Ureter (tissue), 1 donor: ENCODE measurements at places on chromosomes 16 and 17.

DNA sequence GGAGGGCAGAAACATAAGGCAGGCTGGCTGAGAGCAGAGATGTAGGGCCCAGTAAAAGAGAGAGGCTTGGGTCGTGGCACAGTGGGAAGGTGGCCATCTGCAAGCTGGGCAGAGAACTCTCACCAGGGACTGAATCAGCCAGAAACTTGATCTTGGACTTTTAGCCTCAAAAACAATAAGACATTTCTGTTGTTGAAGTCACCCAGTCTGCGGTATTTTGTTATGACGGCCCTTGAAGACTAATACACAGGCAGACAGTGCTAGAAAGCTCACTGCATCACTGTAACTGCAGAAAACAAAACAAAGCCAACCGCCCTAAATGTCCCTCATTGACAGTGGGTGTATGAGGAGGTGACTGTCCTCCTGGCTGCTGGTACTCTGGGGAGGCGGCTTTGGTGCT, 3.9 kb upstream of the JPH3 start:
- DNase-seq, result no peak

GRCh38 chr17:75589012-75589918, 1.7 kb downstream of the MYO15B start:
- DNase-seq, result peak; percentile 97

- no peak for DNase-seq
Observed at GRCh38 chr16:76081967-76082366, 195.2 kb upstream of the CNTNAP4 start.

- DNase-seq, result no peak
Observed at GRCh38 chr17:44352828-44353671, 7.9 kb downstream of the GRN start.

DNA sequence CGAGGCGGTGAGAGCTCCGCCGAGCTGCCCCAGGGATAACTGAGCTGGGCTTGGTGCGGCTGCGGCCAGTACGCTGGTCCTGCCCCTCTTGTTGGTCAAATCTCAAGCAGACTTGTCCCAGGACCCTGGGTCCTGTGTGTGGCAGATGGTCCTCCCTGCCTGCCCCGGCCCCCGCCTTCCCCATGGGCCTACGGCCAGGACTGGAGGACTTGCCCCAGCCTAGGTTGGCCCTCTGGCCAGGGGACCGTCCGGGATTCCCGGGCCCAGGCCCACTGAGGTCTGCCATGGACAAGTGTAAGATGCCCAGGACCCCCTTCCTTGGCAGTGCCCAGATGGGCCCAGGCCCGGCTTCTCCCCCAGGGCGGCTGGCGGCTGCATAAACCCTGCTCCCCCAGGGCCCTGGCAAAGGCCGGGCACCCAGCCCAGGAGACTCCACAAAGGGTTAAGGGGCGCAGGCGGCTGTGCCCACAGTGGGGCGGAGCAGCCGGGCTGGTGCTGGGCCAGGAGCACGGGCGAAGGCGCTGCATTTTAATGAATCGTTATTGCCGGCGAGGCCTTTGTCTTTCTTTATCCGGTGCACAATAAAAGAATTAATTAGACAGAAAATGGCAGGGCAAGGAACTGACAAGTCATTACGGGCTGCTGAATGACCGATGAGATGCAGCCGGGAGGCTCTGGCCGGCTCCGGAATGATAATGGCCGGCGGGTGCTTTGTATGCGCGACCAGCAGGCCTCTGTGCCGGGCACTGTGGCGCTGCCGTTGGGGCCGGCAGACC, 9.1 kb downstream of the SOX8 start:
- no peak for DNase-seq

- DNase-seq, result no peak
Observed at GRCh38 chr17:10025976-10026901, 121.2 kb upstream of the RCVRN start.

- DNase-seq, result no peak
Observed at GRCh38 chr16:57434003-57434402, 13.2 kb downstream of the CIAPIN1 start.

GRCh38 chr16:72201387-72201786, 29.4 kb upstream of the PMFBP1 start:
- no peak for DNase-seq

DNA sequence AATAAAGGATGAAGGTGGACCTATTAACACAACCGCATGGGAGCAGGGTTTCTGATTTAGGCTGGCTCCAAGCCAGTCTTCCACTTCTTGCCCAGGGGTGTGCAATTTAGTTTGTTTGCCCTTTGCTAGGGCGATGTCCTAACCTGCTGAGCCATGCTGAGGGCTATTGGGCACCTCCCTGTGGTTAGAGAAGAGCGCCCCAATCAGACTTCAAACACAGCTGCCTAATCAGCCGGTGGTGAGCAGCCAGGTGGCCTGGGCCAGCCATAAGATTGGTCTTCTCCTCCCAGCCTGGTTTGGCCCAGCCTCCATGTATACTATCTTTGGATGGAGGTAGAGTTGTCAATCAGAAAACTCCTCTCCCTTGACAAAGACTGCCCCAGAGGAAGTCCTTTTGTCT, 15.7 kb downstream of the TMEM94 start:
- no peak for DNase-seq

GRCh38 chr16:89971495-89972243, 23.1 kb downstream of the DEF8 start:
- DNase-seq, result no peak

DNA sequence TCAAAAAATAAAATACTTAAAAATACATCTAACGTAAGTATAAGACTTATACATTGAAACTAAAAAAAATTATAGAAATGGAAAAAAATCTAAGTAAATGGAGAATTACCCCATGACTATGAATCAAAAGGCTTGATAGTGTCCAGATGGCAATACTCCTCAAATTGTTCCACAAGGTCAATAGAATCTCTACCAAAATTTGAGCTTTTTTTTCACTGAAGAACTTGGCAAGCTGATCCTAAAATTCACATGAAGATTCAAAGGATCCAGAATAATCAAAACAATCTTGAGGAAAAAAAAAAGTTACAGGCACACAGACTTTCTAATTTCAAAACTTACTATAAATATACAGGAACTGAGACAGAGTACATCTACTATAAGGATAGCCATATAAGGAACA, 448.4 kb upstream of the CDH11 start:
- no peak for DNase-seq

- no peak for DNase-seq
Observed at GRCh38 chr16:21163576-21163975, 5.1 kb downstream of the LDAF1 start.

- DNase-seq, result no peak
Observed at GRCh38 chr17:45782889-45783592, 1.1 kb upstream of the CRHR1 start.

GRCh38 chr17:7548585-7549400, at the start of gene TNFSF12:
Gene TNFSF12, plus strand, starts transcription at chr17:7549058. Its CDS starts 96 bp downstream, at chr17:7549154.
- DNase-seq, result peak; percentile 74

DNA sequence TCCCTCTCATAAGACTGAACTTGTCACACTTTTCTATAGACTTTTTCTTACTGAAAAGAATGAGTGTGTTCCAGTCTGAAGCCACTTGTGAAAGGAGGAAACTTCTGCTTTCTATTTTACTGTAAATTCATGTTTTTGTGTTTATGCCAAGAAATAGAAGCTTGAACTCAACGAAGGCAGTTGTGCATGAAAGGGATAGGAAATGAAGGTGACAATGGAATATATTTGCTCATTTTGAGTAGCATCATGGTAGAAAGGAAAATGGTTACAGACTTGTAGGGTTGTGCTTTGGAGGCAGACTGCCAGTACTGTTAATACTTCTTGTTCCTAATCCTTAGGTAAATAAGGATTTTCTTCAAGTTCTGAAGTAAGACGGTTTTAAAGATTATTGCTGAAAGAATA, 8.1 kb downstream of the CLTC start:
- no peak for DNase-seq

DNA sequence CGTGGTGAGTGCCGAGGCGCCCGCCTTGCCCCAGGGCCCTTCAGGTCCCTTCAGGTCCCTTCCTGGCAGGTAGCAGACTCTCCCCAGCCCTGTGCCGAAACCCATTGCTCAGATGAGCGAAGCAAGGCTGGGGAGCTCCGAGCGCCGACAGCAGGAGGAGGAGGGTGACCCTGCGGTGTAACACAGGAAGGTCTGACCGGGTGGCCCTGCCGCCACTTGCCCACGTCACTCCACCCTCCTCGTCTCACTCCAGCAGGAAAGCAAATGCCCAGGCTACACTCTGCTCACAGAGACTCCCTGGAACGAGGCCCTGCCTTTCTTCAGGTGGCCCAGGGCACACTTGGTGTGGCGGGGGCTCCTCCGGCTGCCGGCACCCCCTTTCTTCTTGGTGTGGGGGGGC, 57.2 kb downstream of the ACTG1 start:
- DNase-seq, result no peak
